Caki2 (cell line): ENCODE measurements at places on chromosomes 4 and X. TPM values are rescaled to one million over a fixed set of nuclear protein-coding genes. Genes with fewer than 3 reads are reported as not detected.

DNA sequence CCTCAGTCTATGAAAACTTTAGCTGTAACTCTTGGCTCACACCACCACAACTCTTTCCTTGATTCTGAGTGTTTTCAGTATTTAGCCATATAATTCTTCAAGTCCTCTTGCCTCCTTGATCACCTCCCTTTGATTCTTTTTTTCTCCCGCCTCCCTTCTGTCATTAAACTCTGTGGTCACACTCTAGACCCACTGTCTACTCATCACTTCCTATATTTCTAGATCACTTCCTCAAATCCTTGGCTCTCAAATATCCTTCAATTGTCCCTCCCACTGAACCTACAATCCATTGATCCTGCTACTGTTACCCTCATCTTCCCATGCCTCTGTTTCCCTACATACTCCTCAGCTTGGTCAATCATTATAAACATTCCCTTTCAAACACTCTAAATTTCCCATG, 12.4 kb upstream of the CXXC4 start:
- DNase-seq = no peak

DNA sequence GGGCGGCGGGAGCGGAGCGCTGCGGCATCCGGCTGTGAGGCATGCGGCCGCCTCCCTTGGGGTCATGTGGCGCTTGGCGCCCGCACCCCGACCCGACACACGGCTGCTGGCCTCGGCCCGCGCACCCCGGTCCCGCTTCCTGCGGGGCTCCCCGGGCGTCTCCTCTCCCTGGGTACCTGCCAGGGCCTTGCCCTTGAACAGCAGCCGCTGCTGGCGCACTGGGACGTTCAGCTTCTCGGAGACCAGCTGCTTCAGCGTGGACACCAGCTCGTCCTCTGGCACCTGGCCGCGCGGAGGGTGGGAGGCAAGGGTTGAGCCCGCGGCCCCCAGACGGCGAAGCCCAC, 391 bp downstream of the UBL4A start:
- DNase-seq = no peak

GRCh38 chr4:164892018-164892417, 15.0 kb downstream of the APELA start:
- no peak for DNase-seq

GRCh38 chrX:119145241-119145653, 17.6 kb upstream of the KIAA1210 start:
- no peak for DNase-seq

ZDHHC15 gene
- total RNA-seq = 1.2 TPM in 1 of 2 replicates, not detected in the other

DNA sequence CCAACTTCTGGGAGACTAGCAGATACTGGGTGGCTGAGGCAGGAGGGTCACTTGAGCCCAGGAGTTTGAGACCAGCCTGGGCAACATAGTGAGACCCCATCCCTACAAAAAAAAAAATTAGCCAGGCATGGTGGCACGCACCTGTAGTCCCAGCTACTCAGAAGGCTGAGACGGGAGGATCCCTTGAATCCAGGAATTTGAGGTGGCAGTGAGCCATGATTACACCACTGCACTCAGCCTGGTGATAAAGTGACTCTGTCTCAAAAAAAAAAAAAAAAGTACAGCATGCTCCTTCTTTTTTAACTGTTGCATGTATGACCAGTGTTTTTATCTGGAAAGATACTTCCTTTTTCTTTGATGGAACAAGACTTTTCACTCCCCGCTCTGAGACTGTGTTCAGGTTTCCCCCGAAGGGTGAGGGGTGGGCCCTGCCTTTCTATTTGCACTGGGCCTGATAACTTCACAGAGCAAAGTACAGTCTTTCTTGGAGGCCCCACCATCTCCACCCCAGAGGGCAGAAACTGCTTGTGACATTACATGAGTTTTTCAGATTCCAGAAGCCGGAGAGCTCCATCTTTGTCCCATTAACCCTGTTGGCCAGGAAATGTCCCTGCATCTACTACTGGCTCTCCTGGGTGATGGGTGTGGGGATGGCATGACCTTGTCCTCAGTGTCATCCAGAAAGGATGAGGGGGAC, 35.2 kb downstream of the NYX start:
- DNase-seq = no peak

NALF2 gene
- total RNA-seq = 1.9 and 3.2 TPM in 2 replicates

DNA sequence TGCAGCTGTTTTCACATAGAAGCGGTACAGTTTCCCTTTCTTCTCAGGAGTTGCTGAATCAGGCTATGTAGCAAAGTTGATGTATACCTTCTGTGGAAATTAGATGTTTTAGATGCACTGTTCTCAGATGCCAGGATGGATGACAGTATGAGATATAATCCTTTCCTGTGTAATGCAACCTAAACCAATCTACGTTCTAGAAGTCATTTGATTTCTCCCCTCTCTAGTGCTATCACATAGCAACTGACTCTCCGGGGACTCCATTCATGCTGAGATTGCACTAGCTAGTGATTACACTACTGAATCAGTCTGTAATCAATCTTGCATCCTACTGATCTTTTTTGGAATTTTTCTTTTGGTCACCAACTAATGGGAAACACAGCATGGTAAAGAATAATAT, 1881.7 kb downstream of the PCDH7 start:
- DNase-seq = no peak

AREG gene
- total RNA-seq = 20.6 and 30.6 TPM in 2 replicates

FREM3 gene
- total RNA-seq = not detected in 2 replicates

DNA sequence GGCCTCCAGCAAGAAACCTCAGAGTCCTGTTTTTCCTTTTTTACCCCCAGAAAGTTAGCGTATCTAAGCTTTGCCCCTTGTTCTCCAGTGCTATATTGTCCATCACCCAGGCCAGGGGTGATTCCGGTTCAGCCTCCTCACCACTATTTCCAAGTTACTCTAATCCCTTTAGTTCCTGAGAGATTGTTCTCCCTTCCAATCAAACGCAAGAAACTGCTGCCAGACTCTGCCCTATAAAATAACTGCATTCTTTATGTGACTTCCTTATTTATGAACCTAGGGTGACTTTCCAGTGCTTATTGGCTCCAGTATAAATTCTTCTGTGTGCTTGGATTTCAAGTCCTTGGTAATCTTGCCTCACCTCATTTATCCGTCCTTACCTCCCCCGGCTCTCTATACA, 65.7 kb downstream of the CLCN5 start:
- no peak for DNase-seq

SPATA18 gene
- total RNA-seq = 4.3 and 5.2 TPM in 2 replicates

- peak; percentile 41 for DNase-seq
Measured at GRCh38 chr4:119679251-119679650, 50.6 kb upstream of the PDE5A start.

- DNase-seq = no peak
Measured at GRCh38 chr4:118736900-118737299, 51.7 kb downstream of the METTL14 start.

GRCh38 chr4:170080496-170080895, 9.3 kb downstream of the AADAT start:
- no peak for DNase-seq

DNA sequence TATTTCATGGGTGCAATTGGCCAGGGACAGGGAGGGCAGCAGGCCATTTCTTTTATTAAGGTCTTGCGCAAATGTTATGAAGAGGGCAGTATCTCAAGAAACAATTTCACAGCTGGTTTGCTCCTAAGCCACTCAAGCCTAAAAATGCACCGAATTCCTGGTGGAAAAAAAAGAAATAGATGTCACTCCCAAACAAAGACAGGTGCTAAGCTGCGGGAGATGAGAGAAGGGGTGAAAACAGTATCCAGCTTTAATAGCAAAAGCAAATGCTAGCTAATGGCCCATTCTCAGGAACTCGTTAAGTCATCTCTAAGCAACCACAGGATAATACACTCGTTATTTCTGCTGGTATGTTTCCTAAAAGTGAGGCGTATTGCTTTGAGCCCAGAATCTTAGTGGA, 116.4 kb downstream of the ARX start:
- no peak for DNase-seq

DNA sequence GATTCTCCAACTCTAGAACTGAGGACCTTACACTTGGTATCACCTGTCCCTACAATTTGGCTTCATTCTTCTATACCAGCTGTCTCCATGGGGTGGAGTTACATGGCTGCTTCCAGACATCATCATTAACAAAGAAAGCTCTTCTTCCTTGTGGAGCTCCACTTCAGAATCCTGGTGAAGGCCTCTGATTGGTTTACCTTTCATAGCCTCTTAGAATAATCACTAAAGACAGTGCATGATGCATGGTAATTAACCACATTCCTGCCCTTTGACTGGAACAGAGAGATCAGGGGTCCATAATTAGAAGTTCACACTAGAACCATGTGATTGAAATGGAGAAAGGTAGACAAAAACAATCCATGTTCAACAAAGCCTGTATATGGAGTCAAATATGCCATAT, 112.6 kb upstream of the ZNF827 start:
- no peak for DNase-seq

DNA sequence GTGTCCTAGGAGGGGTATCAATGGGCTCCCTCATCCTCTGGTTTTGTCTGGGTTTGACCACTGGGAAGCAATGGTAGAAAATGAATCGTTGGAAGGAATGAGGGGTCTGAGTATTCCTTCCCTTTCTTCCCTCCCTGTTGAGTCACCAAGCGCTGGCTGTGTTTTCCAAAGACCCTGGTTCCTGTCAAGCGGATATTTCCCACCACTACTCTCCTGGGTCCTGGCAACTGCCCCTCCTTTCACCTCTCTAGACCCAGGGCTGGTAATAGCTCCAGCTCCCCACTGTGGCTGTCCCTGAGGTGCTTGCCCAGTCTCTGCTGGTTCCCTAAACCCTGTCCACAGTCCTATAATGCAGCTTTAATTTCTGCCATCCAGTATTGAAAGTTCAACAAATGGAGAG, 22.2 kb downstream of the SMIM43 start:
- DNase-seq = no peak
